ENCODE measurements at places on chromosomes 4 and X.

GRCh38 chr4:1802720-1803522 lies 9.8 kb downstream of the FGFR3 start:
- DNase-seq: no peak

DNA sequence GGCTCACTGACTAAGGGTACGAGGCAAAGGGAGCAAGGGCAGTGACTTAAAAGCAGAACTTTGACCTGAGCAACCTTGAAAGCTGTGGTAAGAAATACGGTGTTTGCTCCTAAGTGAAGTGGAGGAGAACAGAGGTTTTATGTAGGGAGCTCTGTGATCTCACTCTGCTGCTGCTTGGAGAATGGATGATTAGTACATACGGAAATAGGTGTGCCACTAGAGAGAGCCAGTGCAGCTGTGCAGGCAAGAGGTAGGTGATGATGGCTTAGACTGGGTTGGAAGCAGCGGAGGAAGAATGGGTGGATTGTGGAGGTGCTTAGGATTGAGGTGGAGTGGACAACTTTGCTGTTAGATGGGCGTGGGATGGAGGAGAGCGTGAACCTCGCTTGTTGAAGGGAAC lies 85.0 kb downstream of the FAM193A start:
- no peak for DNase-seq

GRCh38 chr4:122836941-122837340 lies 10.3 kb downstream of the FGF2 start:
- DNase-seq: no peak

- DNase-seq: no peak
Measured at GRCh38 chrX:22541926-22542325, 269.2 kb downstream of the CBLL2 start.

DNA sequence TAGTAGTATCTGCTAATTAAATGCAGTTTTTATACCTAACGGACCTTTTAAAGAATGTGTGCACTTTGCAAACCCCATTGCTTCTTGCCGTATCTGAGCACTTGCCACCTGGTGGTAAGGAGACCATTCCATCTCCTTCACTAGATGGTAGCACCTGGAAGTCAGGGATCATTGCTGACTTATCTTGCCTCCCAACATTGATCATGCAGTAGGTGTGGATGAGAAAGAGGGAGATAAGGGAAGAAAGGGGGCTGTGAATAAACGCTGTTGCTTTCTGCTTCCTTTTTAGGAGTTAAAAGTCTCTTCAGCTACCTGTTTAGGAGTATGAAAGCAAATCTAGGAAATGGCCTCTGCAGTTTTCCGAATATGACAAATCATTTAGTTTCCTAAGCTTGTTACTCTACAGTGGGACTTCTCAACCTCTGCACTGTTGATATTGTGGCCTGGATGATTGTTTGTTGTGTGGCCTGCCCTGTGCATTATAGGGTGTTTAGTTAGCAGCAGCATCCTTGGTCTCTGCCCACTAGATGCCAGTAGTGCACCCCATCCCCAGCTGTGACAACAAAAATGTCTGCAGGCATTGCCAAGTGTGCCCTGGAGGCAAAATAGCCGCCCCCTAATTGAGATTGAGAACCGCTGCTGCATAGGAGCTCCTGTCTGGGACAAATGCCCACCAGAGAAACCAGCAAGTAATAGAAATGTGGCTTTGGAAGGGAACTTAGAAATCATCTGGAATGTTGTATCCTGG lies 38.8 kb downstream of the GAB1 start:
- peak; percentile 16 for DNase-seq

DNA sequence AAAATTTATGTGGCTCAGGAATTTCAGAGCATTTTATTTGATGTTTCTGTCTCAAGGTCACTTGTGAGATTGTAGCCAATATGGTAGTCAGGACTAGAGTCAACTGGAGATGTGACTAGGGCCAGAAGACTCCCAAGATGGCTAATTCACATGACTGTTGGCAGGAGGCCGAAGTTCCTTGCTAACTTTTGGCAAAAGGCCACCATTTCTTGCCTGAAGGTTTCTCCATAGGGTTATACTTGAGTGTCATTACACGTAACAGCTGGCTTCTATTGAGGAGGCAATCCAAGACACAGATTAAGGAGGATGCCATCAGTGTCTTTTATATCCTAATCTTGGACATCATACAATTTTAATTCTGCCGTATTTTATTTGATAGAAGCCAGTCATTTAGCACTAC lies 162.3 kb upstream of the MAOA start:
- no peak for DNase-seq

DNA sequence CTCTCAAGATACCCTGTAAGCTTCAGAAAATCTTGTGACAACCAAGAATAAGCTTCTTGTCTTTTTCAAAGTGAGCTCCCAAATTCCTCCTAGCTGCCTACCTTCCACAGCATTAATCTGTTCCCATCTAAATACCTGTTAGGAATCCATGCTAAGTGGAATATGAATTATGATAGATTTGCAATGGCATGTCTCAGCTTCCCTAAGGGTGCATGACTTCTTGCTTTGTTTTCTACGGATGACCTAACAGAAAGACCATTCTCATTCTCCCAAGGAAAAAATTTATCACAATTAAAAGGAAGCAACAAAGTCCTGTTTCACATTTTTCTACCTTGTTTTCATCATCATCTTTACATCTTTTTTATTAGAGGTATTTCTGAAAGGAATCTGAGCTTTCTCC lies 532.7 kb downstream of the GRXCR1 start:
- DNase-seq: no peak

- no peak for DNase-seq
Measured at GRCh38 chrX:47583240-47583861, 1.1 kb downstream of the TIMP1 start.

- DNase-seq: no peak
Measured at GRCh38 chr4:42671431-42672194, 14.7 kb upstream of the ATP8A1 start.

Data from cerebellar cortex (tissue), 1 donor.